Motor neuron (in vitro differentiated cells): ENCODE measurements at places on chromosomes 11 and 22.
A peak's percentile ranks its signal among the peaks of the same experiment; 100 is the strongest.

DNA sequence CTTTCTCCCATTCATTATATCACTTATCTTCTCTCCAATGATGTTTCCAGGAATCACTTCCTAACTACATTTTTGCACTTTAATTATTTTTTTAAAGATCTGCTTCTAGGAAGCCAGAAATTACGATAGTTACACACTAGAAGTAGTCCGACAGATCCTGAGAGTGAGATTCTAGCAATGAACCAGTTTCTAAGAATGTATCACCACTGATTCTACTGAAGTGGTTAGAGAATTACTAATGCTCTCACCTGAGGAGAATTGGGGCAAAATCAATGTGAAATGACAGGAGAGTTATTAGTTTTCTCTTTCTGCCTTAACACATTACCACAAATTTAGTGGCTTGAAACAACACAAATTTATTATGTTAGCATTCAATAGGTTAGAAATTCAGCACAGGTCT is 241.2 kb downstream of the CASP12 start:
- no peak for ATAC-seq

DNA sequence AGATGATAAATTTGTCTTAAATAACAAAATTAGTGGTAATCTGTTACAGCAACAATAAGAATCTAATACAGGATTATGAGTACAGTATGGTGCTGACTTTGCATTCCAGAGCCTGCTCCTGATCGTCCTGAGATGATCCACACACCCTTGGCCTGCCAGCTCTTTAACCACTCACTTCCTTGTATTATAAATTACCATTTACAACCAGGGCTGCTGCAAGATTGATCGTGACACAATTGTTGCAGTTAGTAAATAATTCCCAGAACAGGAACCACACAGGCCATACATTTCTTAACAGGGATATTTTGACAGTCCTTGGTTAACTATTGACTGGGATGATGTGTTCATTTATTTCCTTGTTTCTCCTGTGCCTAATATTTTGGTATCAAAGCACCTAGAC is 3.8 kb upstream of the CBLIF start:
- no peak for ATAC-seq

GRCh38 chr11:636511-637332 is at the start of gene DRD4:
TSS of gene DRD4 (plus strand) at chr11:637269. CDS start at chr11:637305, 36 bp downstream.
- peak; percentile 30 for ATAC-seq

- peak; percentile 27 for ATAC-seq
These were observed 42.8 kb downstream of the ZNF202 start for GRCh38 chr11:123698546-123699127.

GRCh38 chr11:121292495-121293287 is at the start of gene SC5D:
TSS of gene SC5D (plus strand) at chr11:121292771. CDS start at chr11:121303376, 10,605 bp downstream.
- ATAC-seq, result peak; percentile 98

- ATAC-seq, result no peak
These were observed 47.5 kb downstream of the PAMR1 start for GRCh38 chr11:35477901-35478300.
